CMK (cell line): ENCODE measurements at places on chromosomes 3 and 15.

DNA sequence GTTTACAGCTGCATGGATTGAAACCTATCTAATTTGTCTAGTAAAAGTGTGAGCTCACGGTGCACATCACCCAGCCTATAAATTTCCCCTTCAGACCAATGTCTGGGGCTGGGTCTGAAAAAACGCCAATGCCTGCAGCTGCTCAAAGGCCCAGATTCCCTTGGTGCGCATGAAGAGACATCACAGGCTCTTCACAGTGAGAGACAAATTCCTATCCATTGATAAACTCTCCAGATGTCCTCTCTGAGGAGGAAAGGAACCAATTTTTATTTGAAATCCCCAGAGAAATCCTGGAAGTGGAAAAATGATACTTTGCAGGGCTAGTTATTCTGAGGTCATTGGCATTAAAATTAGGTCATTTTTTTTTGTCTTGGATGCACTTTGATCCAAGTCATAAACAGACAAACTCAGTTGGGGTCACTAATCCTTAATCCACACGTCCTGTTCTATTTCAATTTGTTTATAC is 360.5 kb downstream of the EPHA3 start:
- DNase-seq: no peak

- DNase-seq: no peak
These were observed 554 bp upstream of the COMMD4 start for GRCh38 chr15:75335313-75335704.

- no peak for DNase-seq
These were observed 271.0 kb downstream of the GABRG3 start for GRCh38 chr15:27241943-27242342.

DNA sequence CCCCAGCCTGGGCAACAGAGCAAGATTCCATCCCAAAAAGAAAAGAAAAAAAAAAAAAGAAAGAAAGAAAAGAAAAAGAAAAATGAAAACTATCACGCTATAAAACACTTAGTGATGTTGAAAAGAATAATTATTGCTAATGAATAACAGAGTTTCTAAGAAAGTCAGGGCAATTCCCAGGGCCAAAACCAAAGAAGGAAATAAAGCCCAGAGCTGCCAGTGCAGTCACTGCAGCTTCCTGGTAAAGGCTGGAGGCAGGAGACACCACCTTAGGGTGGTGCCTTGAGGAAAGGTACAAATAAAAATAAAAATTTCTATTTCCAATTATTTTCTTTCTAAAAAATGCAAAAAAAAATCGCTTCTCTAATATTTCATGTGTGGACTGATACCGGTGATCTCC is 19.7 kb upstream of the UACA start:
- DNase-seq: no peak

DNA sequence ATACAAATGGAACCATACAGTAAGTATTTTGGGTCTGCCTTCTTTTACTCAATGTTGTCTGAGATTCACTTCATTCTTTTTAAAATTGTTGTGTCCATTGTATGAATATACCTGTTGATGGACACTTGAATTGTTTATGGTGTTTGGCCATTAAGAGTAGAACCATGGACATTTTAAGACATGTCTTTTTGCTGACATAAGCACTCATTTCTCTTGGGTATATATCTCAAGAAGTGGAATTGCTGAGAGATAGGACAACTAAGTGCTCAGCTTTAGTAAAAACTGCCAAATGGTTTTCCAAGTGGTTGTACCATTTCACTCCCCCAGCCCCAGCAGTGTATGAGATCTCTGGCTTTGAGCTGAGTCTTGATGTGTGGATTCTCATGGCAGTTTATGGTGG is 28.2 kb downstream of the POMGNT2 start:
- no peak for DNase-seq

DNA sequence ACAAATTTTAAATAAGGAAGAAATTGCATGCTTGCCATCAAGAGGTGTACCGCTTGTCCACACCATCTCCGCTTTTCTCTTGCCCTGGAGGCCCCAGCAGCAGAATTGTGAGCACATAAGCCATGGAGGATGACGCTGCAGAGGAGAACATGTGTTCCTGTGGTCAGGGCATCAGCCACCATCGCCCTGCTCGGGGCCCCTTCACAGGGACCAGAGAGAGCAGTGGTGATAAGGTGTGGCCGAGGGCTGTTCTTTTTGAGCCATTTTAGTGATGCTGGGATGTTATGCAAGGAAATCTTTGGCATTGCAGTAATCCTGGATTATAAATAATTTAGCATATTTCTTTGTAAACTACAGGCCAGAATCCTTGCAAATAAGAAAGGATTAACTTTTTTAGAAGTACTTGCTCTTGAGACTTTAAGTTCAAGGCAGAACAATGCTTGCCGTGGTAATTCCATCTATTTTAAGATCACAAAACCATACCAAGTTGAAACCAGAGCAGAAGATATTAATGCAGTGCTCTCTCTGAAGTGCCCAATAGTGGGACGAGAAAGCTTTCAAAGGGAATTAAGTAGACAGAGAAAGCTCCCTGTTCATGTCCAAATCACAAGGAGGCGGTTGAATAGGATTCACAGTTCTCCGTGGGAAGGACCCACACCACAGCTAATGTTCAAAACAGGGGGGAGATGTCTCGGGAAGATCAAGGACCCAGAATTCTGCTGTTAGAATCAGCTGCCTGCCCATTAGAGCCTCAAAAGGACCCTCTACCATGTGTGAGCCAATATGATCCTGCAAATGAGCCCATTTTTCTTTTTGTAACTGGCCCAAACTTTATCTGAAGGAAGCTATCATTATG is 338.5 kb downstream of the RORA start:
- DNase-seq: no peak

DNA sequence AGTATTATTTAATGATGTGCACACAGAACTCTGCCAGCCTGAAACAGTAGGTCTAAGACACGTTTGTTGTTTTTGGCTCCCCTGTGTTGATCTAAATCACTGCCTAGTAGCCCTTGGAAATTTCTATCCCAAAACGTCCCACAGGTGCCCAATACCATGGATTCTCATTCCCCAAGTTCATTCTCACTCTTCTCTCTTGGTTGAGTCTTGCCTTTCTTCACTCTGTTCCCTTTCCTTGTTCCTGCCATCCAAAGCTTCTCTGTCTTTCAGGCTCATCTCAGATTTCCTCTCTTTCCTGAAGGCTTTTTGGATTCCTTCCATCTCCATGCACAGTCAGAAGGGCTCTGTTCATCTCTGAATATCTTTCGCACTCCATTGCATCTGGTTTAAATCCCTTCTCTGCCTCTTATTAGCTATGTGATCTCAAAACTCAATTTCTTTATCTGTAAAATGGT is 54.2 kb downstream of the PPARG start:
- no peak for DNase-seq

DNA sequence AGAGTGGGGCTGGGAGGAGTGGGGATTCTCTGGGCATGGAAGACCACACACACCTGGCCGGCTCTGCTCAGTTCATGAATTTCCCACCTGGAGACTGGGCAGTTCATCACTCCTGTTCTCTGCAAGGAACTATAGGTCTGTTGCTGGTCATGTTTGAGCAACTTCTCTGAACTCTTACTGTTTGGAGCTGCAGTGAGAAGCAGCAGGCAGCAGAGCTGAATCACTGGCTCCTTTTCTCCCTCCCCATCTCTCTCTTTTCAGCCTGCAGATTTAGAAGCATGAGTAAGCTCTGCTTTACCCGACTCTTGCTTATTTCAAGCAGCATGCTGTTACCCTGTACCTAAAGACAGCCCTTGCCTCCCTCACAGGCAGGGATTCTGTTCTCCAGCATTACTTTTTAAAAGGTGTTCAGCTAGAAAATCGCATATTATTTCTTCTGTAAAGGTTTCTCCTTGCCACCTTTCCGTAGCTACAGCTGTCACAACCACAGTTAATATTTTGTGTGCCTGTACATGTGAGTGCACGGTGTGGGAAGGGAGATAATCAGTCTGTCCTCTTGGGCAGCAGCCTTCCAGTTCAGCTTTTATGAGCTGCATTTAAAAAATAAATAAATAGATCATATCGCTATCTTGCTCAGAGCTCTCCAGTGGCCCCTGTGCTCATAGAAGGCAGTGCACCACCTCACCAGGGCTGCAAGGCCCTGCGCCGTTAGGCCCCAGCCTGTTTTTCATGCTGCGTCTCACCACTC is 131.6 kb downstream of the CHCHD6 start:
- DNase-seq: no peak

DNA sequence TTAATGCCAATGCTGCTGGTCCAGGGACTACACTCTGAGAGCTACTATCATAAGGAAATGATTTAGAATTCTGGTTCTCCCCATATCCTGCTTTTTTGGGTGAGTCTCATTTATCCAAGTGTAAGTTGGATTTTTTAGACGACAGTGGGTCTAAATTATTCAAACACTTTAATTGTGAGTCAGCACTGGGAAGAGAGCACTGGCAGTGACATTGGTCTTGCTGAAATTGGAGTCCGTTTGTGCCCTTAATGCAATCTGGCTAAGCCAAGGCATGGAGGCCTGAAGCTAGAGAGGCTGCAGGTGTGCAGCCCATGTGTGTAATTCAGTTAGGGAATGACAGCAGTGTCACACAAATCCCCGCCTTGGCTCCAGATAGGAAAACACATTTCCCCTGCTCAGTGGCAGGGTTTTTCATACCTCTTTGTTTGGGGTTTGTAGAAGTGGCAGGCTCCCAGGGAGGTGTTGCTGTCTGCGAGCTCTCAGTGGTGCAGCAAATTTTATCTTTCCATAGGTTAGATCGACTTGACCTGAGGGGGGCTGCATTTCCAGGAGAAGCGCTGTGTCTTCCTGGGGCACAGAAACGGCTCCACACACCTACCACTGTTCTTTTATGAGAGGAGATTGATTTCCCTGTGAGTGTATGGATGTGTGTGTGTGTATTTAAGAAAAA is 197.7 kb downstream of the CD47 start:
- DNase-seq: no peak

DNA sequence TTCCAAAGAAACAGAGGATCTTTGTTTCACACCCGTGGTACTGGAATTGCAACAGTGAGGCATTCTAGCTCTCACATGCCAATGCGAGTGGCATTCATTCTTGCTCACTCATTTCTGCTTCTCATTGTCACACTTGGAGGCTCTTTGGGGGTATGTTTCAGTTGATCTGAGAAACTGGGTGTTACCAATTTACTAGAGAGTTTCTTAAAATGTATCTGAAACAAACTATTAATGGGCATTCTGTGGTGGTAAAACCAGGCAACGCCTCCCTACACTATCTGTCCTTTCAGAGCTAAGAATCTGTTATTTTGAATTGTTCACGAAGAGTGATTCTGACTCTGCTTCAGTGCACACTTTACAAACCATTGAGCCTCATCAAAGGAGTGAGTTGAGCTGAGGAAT is 140.6 kb upstream of the BHLHE40 start:
- DNase-seq: no peak

GRCh38 chr15:44570361-44570760 is 33.4 kb downstream of the EIF3J start:
- DNase-seq: no peak

DNA sequence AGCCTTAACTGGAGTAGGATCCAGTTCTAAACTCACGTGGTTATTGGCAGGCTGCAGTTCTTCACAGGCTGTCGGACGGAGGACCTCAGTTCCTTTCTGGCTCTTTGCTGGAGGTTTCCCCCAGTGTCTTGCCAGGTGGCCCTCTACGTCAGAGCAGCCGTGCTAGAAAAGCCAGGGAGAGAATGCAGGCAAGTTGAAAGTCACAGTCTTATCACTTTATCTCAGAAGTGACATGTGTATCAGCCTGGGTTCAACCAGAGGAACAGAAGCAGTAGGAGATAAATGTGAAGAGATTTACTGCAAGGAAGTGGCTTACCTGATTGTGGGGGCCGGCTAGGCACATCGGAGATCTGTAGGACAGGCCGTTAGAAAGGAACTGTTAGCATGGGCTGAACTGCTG is 125.3 kb upstream of the BNIP2 start:
- no peak for DNase-seq

DNA sequence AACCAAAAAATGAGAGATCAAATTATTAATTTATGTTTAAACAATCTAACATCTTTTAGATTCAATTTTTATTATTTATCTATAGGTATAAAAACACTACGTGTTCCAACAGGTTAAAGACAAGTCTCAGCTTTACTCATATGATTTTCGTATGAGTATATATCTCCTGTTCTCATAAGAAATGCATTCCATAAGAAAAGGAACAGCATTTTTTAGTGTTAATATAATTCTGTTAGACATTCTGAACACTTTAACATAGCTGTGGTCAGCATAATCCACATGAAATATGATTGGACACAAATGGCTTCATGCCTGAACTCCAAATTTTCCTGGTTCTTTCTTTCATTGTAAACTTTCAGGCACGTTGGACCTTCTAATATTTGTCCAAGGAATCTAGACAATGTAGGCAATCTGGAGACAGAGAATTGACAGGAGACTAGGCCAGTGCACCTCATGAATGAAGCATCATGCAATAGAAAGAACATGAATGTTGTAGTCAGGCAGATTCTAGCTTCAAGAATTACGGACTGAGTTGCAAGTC is 1122.0 kb upstream of the ALCAM start:
- DNase-seq: no peak

- no peak for DNase-seq
These were observed 810 bp downstream of the TMEM62 start for GRCh38 chr15:43134157-43134635.

DNA sequence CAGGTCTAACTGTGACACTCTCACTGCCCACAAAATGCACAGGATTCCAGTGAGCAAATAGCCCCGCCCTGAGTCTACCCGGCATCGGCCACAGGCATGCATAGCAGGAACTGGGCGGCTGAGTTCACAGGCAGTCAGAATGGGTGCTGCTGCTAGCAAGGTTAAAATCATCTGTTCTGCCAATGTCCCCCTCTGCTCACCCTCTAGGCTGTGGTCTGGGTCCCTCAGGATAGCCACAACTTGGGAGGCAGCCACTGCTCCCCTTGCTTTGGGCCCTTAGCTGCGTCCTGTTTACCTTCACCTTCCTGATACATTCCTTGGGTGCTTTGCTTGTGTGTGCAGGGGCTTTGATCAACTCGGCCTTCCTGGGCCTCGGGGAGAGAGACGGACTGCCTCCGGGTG is 232.9 kb upstream of the RGMA start:
- DNase-seq: no peak

DNA sequence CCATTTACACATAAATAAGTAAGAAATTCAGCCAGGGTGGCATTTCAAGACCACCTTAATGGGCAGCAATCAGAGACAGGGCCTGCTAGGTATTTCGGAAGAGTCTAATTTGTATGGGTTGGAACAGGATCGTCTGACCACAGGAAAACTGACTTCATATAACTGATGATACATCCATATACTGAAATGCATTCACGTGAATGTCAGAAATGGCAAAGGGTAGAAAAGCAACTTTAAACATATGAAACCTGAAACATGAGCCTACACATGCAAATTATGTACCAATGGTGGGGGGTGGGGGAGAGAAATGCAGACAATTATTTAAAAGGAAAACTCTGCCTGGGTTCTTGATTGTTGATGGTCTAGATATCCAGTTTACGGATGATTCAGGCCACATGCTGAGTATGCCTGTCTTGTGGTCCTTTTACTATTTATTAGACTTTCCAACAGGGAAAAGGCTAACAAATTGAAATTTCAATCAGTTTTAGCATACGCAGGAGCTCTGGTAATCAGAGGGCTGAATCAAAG is 582.2 kb downstream of the FOXP1 start:
- DNase-seq: no peak

GRCh38 chr3:54783611-54784010 is 144.2 kb downstream of the LRTM1 start:
- DNase-seq: no peak
